ENCODE measurements at places on chromosomes 3 and 15. TPM values are rescaled to one million over a fixed set of nuclear protein-coding genes. Genes with fewer than 3 reads are reported as not detected.

The NANOGP8 gene
- total RNA-seq = not detected

DNA sequence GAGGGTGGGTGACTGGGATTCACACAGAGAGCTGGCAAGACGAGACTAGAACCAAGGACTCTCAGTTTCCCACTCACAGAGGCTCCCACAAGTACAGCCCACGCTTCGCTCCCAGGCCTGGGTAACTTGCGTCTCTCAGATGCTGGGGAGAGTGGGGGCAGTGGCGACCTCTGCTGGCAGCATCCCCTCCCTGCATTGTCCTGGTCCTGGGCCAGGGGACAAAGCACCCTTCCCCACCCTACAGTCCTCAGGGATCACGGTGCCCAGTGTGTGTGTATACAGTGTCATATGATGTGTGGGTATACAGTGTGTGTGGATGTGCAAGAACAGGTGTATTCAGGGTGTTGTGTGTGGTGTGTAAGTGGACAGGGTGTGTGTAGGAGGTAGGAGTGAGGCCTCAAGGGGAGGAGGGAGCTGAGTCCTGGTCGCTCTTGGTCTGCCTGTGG, 12.8 kb downstream of the VILL start:
- peak; percentile 62 for DNase-seq

- no peak for DNase-seq
Observed at GRCh38 chr3:123157598-123158287, 44.0 kb upstream of the SEC22A start.

- DNase-seq = no peak
Observed at GRCh38 chr3:135226057-135226456, 431.0 kb downstream of the EPHB1 start.

- no peak for DNase-seq
Observed at GRCh38 chr3:13785351-13785750, 94.5 kb downstream of the WNT7A start.
